ENCODE measurements at places on chromosomes 13 and 19.

GRCh38 chr13:42925626-42926025 lies 66.4 kb downstream of the EPSTI1 start:
- DNase-seq, result no peak

DNA sequence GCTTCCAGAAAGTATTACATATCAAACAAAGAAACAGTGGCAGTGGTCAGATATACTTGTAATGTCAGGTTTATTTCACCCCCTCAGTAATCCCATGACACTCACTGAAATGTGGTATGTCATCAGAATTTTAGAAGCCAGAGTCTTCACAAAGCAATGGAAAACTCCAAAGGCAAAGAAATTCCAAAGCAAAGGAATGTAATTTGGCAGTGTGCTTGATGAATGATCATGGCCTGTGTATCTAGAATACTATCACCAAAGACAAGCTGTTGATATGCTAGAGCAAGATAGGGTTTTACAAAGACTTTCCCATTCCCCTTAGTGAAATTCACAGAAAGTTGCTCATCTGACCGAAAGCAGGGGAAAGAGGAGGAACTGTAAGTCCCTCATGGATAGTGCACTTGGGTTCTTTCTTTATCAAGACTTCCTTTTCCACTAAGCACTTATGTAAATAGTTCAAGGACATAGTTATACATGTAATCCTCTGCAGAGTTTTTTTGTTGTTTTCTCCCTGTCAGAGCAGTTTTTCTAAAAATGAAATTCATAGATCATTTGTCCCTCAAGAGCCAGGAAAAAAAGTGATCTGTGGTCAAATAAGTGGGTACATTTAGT lies 243.4 kb downstream of the NHLRC3 start:
- no peak for DNase-seq

GRCh38 chr13:113152984-113153809 lies 5.3 kb upstream of the PROZ start:
- no peak for DNase-seq

DNA sequence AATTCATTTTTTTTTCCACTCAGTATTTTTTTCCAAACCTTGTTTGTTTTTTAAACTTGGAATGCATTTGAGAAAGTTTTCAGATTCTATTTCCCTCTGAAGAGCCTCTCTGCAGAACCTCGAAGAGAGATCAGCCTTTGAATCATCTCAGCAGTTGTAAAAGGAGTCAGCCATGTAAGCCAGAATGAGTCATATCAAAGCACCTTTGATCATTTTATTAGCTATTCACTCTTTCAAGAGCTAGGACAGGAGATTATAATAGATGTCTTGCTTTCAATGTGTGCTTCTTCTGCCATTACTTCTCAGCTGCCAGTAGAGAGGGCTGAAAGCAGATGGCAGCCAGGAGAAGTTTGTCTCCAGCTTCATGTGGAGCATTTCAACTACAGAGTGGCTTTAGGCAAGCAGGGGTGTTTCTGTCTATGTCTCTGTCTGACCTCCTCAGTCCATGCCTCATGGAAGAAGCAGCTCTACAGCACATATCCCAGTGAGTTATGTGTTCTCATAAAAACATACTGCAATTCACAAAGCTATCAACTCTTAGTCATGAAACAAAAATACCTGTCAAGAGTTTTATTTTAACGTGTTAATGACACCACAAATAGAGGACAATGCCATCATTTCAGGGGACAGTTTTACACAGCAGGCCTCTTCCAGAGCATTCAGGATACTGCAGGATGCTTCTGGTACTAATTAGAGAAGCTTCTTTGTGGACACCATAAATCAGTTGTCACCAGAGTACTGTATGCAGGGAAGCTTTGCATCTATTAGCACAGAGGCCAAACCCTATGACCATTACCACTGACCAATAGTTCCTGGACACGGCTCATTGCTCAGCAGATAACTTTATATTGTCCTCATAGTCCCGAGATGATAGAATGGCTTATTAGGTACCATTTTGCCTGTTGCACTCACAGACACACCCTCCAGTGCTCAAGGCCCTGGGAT lies 94.3 kb downstream of the NHLRC3 start:
- no peak for DNase-seq

DNA sequence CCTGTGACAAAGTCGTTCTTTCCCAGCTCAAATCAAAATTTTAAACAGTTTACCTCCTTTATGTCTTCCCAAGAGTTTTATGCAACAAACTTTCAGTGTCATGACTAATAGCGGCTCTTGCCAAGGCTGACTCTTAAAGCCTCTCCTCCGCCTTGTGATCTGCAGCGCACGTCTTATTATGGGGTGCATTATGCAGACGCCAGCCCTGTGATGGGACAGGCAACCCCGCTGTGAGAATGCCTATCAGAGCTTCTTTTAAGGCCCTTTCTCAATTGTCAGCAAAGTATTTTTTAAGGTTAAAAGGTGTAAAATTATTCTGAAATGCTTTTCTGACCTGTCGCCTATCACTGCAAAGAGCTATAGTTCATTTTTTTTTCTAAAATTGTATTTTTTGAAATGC lies 152.8 kb downstream of the SOX1 start:
- DNase-seq, result no peak

- no peak for DNase-seq
These were observed 45.6 kb downstream of the RNASEH2B start for GRCh38 chr13:50955241-50955640.

GRCh38 chr19:35125270-35125717 lies 9.6 kb downstream of the LGI4 start:
- no peak for DNase-seq

- DNase-seq, result no peak
These were observed 405.1 kb downstream of the DACH1 start for GRCh38 chr13:71461892-71462291.

GRCh38 chr13:50415428-50415827 lies 400.2 kb downstream of the KCNRG start:
- DNase-seq, result no peak

DNA sequence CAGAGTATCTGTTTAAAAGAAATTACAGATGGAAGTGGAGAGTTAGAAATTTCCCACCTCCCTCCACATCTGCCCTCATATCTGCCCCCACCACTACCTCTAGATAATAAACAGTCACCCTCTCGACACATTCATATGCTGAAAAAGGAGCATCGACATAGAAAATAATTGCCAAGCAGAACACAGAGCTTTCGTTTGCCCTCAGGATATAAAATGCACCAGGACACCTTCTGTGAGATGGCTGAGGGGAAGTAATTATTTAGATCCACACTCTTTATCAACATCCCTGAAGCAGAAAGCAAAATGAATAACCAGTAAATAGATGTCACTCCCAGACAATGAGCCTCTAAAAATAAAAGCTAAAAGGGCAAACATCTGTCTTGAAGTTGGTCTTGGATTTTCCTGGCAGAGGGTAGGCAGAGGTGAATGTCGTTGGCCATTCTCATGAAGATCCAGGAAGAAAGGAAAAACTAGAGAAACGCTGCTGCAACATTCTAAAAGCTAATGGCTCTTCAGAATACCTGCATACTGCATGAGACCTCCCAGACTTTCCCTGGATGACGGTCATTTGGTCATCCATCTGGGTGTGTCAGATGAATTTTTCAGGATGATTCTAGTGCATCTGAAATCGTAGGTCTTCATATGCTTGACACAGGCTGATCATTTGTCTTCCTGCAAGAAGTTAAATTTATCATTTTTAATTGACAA lies 527.5 kb downstream of the RFC3 start:
- no peak for DNase-seq

- no peak for DNase-seq
These were observed 9.5 kb upstream of the TLE5 start for GRCh38 chr19:3071768-3072167.

DNA sequence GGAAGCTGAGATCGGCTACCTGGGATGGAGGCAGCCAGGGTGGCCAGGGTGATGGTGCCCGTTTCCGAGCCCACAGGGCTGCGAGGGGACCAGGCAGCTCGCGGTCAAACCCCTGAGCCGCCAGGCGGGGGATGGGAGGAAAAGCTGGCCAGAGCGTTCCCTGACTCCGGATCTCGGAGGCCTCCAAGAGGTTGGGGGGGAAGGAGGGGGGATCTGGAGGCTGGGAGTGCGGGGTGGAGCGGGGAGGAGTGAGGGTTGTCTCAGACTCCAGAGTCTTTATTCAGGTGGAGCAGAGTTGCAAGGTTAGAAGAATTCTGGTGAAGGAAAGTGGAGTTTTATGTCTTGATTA lies 1.1 kb downstream of the CACNG7 start:
- no peak for DNase-seq

DNA sequence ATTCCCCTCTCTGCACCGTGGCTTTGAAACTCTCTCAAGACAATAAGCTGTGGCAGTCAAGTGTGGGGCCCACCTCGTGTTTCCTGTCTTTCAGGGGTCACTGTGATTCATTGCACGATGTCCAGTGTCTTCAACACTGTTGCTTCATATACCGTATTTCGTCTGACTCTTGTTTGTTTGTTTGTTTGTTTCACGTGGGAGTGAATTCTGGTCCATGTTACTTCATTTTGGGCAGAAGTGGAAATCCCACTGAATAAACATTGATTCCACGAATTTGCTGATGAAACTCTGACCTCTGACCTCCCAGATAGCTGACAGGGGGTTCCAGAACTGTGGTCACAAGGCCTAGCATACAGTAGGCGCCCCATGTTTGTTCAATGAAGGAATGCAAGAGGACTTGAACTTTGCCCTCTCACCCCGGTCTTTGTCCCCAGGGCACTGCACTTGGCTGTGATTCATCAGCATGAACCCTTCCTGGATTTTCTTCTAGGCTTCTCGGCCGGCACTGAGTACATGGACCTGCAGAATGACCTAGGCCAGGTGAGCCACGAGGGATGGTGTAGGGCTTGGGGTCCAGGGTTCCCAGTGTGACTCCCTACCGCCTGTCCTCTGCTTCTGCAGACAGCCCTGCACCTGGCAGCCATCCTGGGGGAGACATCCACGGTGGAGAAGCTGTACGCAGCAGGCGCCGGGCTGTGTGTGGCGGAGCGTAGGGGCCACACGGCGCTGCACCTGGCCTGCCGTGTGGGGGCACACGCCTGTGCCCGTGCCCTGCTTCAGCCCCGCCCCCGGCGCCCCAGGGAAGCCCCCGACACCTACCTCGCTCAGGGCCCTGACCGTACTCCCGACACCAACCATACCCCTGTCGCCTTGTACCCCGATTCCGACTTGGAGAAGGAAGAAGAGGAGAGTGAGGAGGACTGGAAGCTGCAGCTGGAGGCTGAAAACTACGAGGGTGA lies 5.1 kb downstream of the NFKBIB start:
- no peak for DNase-seq

GRCh38 chr19:12946092-12946721 lies 545 bp downstream of the RAD23A start:
- peak; percentile 52 for DNase-seq

DNA sequence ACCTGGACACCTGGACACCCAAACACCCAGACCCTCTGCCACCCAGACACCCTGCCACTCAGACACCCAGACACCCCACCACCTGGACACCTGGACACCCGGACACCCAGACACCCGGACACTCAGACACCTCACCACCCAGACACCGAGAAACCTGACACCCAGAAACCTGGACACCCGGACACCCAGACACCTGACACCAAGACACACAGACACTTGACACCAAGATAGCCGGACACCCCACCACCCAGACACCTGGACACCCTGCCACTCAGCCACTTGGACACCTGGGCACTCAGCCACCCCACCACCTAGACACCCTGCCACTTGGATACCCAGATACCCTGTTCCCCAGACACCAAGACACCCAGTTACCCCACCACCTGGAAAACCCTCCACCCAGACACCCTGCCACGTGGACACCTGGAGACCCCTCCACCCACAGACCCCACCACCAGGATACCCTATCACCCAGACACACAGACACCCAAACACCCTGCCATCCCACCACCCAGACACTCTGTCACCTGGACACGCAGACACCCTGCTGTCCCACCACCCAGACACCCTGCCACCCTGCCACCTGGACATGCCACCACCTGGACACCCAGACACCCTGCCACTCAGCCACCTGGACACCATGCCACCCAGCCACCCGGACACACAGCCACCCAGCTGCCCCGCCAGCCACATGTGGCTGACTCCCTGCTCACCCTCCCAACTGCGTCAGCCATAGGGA lies 17.4 kb downstream of the C19orf12 start:
- DNase-seq, result no peak

GRCh38 chr19:35220315-35220921 lies 8.1 kb downstream of the FAM187B start:
- no peak for DNase-seq

- no peak for DNase-seq
These were observed 19.9 kb downstream of the UHRF1 start for GRCh38 chr19:4929186-4929585.

DNA sequence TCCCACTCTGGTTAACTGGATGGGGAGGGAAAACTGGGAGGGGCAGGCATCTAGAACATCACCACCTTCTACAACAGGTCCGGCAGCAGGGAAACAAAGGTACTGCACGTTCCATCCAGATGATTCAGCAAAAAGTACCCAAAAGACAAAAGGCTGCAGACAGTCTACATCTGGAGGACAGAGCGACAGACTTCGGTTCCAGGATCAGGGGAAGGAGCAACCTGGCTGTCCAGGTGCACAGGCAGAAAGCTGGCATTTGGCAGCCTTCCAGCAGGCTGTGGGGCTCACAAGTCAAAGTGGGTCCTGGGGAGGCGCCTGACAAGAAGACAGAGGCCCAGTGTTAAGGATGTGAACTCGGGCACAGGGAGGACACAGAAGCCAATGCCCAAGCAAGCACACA lies 202.9 kb downstream of the SUCLA2 start:
- DNase-seq, result no peak

DNA sequence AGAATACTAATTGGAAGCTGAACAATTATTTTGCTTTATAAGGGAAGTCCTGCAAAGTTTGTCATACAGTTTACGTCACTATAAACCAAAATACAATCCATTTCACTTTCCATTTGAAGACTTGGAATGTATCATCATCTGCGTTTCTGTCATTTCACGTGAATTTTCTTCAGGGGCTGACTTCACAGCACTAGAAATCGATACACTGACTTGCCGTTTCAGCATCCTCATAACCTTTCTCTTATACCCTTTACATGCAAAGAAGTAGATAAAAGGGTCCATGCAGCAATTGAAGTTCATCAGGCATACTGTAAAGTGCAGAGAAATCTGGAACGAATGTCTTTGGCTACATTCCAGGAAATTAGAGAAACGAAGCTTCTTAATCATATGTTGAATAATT lies 12.2 kb downstream of the GPR183 start:
- no peak for DNase-seq
